Cardiac septum (tissue), 1 donor: ENCODE measurements at places on chromosomes 6 and 20.

GRCh38 chr6:11628562-11628961 lies 91.0 kb downstream of the TMEM170B start:
- DNase-seq = no peak

DNA sequence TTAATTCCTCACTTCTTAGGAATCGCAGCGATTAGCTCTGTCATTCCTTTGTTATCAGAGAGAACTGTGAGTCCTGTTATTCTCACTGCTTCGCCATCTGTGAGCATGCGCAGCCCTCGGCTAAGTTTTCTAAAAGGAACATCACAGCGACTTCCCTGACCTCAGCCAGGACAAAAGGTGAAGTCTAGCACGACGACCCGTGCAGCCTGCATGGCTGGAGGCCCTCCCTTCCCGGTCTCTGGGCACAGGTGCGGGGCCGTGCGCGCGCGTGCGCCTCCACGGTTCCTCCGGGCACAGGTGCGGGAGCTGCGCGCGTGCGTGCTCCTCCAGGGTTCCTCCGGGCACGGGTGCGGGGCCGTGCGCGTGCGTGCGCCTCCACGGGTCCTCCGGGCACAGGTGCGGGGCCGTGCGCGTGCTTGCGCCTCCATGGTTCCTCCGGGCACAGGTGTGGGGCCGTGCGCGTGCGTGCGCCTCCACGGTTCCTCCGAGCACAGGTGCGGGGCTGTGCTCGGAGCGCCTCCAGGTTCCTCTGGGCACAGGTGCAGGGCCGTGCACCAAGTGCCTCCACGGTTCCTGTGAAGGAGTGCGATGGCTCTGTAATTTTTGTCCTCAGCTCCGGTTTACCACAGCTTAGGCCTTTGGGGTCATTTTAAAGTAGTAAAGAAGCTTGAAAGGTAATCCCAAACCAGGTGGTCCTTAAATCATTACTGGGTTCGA lies 212.3 kb downstream of the ERMARD start:
- no peak for DNase-seq

DNA sequence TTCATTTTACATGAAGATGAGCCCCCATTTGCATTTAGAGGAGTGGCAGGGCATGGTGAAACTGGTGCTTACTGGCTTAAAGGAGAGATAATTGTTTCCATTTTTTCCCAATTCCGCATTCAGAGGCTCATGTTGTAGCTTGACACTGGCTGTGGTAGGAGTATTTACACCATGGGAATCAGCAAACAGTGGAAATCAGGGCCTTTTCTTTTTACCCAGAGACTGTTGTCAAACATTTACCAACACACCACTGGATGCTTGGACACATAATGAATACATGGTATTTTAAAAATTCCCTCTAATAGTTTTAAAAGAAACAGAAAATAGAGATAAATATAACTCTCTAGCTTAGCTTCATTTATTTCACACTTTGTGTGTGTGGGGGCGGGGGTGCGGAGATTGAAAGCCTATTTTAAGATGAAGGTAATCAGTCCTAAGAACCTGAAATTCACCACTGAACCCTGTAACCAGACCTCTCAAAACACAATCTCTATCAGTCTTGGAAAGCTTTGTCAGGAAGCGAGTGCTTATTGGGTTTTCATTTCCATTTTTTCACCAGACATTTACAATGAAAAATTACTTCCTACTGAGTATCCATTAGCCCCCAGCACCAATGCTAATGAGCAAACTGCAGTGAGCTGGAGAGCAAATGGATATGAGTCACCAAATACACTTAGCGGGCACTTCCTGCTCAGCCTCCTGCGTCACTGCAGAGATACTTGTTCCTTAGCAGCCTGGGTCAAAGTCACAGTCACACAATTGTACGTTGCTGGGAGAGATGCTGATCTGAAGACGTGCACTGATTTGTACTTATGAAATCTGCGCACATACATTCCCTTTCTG lies 532.0 kb downstream of the BCKDHB start:
- DNase-seq = no peak

DNA sequence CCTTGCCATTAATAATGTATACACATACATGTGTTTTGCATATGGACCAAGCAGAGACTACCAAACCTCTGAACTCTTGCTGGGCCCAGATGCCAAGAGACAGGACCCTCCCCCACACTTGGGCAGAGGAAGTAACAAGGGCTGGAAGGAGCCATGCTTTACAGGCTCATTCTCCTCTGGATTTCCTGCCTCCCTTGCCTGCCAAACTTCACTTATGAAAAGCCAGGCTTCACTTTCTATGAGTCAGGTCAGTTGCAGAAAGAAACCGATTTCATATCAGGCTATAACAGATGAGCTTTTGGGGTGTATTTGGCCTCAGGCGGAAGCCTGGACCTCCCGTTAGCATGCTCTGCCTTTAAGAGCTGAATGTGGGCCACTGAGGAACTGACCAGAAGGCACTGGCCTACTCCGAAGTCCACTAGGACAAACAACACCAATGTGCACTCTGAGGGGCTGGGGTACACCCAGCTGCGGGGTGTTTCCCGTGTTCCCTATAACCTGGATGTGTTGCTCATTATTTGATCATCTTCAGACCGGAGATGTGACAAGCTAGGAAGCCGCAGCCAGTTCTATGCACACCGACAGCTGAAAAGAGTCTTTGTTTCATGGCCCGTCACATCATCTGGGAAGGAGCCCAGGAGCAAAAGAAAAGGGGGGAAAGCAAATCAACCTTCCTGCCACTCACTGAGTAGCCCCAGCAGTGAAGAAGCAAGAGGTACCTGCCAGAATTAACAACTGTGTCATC lies 28.5 kb downstream of the HAO1 start:
- DNase-seq = no peak

DNA sequence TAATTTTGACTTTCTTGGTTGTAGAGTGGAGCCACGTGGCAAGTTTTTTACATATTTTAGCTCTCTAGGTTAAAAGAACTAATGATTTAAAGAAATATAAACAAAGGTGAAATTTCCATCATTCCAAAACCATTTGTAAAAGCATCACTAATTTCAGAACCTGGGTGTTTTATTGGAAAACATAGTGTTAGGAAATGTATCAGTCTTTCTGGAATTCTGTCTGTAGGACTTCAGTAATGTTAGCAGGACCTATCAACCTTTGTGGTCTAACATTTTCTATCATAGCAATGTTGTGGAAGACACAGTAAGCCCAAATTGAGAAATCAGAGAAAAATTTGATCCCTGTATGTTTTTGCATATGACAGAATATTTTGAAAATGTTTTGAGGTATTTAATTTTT lies 28.3 kb downstream of the L3MBTL3 start:
- no peak for DNase-seq

DNA sequence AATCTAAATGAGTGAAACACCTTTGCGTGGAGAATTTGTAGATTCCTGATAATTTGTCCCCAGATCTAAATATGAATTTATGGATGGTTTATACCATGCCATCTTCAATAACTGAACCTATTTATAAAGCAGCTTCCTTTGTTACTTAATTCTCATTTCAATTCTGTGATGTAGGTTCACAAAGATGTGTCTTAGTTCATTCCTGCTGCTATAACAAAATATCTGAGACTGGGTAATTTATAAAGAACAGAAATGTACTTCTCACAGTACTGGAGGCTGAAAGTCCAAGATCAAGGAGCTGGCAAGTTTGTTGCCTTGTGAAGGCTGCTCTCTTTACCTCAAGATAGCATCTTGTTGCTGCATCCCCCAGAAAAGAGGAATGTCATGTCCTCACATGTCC lies 2.1 kb upstream of the TFB1M start:
- no peak for DNase-seq

GRCh38 chr20:57716202-57716601 lies 6.4 kb upstream of the PMEPA1 start:
- DNase-seq = no peak

- DNase-seq = no peak
Observed at GRCh38 chr20:52259295-52259694, 67.7 kb upstream of the ZFP64 start.

DNA sequence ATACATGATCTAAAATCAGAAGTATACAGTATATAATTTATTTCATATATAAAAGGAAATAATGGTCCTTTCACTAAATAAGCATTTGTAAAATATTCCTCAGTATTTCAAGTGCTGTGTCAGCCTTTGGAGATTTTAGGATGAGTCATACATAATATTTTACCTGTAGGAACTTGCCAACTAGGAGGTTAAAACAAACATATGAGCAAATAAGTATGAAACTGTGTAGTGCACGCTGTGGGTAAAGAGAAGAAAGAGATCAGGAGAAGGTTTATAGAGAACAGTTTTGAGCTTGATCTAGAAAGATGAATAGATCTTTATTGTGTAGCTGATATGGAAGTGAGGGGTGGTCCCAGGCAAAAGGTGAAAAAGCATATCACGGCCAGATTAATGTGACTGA lies 169.9 kb upstream of the RNF217 start:
- DNase-seq = no peak

GRCh38 chr6:143695130-143695968 lies 17.6 kb downstream of the PHACTR2 start:
- DNase-seq = no peak

DNA sequence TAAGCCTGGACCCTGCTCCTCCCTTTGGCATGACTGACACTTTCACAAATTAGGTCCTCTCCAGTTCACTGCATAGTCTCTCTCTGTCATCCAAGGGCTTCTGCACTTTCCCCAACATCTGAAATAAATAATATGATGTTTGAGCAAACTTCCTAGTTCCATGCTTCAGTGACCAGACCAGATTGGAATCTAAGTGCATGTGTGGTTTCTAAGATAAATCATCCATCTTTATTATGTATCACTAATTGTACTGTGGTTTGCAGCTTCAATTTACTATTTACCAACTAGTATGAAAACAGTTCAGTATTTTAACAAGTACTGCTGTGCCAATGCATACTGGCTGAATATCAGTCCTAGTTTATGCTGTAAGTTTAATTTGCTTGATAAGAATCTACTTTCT lies 18.7 kb downstream of the SESN1 start:
- no peak for DNase-seq

DNA sequence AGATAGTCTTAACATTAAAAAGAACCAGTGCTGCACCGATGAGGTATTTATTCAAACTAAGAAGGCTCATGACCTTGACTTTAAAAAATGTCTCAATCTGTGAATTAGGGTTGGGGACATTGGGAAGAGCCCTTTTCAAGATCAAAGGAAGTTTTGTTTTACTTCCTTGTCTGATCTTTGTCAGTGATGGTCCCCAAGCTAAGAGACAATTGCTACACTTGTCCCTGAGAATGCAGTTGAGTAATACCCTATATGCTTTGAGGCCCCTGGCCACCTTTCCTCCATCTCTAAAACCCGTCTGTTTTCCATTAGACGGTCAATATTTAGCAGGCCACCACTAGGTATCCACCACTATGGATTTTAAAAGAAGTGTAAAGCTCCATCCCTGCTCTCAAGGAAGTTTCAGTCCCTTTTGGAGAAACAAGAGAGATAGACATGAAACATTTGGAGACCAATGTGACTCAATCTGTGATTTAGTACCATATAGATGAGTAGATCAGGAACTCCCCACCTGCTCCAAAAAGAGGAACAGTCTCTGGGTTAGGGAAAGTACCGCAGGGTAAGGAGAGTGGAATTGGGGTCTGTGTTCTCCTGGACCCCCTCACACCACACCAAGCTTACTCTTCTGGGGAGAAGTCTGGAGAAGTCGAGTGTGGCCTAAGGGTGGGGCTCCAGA lies 99.1 kb upstream of the ISM1 start:
- no peak for DNase-seq

DNA sequence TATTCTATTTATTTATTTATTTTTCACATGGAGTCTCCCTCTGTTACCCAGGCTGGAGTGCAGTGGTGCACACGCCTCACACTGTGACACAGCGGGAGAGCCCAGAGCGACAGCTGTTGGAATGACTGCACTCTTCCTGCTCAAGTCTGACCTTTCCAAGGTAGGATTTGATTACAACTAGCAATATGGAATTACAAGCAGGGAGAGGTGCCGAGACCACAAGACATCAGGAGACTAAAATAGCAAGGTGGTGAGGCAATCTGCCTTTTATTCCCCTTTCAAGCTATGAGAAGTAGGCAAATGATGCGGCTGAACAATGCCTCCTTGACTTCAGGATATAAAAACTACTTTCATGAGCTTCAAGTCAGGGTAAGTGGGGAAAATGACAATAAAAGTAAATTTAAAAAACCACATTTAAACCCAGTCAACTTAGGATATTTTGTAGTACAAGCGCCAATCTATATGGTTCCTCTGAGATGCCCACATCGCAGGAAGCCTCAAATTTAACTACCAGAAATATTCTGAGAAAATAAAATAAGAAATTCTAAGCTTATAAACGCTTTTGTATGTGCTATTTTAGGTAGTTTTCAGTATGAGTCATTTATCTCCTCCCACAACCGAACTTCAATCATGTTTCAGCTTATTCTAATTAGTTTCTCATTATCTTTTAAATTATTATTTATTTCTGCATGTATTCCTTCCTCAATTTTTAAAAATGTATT lies 146.9 kb upstream of the SGK1 start:
- DNase-seq = no peak

DNA sequence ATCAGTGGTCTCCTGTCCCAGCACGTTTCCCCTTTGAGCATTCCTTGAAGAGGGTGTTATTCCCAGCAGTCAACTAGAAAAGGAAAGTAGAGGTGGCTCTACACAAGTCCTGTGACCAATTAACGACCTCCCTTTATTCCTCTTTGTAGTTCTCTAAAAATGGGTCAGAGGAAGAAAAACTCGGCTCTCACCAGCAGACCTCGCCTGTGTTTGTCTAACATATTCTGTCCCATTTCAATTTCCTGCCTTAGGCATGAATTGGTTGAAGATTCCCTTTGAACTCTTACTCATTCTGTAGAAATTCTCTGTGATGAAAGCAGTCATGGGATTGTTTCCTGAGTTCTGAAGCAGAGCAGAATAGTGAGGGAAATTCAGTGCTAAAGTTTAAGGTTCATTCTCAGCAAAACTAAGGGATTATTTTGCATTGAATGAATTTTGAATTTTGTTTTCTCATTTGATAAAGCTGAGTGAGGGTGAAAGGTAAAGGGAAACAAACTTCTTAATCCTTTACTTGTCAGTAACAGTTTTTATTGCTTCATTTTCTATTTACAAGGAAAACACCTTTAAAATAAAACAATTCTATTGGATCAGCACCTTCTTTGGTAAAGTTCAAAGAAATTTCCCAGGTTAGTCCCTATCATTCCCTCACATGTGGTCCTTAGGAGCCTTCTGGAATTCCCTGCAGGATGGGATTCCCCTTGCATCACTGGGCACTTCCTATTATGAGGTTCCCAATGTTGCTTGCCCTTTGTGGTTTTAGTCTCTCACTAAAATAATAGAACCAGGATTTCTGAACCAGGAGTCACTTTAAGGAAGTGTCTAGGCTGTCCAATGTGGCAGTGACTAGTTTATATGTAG lies 105.8 kb downstream of the SLX4IP start:
- no peak for DNase-seq

- no peak for DNase-seq
Observed at GRCh38 chr6:130947464-130947863, 115.6 kb downstream of the EPB41L2 start.
